ENCODE measurements at places on chromosomes 1 and 21.

GRCh38 chr1:98019747-98020146, 98.9 kb upstream of the DPYD start:
- no peak for DNase-seq

GRCh38 chr1:208100906-208101305, 143.3 kb downstream of the PLXNA2 start:
- no peak for DNase-seq

DNA sequence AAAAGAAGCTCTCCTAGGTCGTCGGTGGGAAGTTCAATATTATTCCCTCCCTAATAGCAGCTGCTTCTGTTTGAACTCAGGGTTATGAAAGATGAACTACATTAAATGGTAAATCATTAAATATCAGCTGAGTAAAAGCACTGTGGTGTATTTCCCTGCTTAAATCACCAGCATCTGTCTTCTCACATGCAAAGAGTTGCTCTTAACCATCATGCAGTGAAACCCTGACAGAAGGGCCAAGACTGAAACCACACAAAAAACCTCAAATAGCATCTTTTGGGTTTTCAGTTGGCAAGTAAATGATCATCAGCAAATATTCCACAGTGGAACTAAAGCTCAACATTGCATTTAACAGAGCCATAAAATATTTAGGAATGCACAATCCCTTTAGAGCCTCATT, 380.0 kb upstream of the ADGRL2 start:
- no peak for DNase-seq

GRCh38 chr1:98253145-98253544, 332.3 kb upstream of the DPYD start:
- no peak for DNase-seq

GRCh38 chr1:227934476-227935313, 13.0 kb downstream of the WNT9A start:
- DNase-seq = no peak

DNA sequence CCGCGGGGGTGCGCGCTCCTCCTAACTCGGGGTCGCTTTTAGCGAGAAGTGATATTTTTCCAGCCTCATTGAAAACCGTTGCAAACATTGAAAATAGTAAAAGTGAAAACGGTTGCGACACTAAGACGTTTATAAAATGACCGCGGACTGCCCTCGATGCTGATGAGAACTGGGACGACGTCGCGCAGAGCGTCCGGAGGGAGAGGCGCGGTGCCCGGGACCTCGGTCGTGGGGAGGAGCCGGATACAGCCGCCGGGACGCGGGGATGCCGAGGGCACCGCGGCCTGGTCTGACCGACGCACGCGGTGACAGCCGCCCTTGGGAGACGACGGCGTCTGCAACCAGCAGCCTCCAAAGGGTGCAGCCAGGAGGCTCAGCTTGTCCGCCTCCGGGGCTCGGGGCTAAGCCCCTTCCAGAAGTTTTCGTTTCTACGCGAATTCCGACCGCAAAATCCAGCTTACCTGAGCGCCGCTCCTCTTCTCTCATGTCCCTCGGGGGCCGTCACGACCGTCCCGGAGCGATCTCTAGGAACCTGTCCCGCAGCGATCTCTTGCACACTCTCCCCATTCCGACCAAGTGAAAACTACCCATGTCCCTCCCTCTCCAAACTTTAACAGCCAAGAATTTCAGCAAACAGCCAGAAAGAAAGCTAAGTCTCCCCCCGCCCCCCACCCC, 144.4 kb upstream of the ETS2 start:
- no peak for DNase-seq

- peak; percentile 20 for DNase-seq
These were observed 34.9 kb upstream of the TSNAX start for GRCh38 chr1:231493421-231494185.

- no peak for DNase-seq
These were observed 113.4 kb downstream of the GRIK1 start for GRCh38 chr21:29826386-29826785.

- DNase-seq = no peak
These were observed 170.6 kb upstream of the C21orf91 start for GRCh38 chr21:17989780-17990179.

GRCh38 chr1:58033311-58033710, 513.2 kb downstream of the OMA1 start:
- no peak for DNase-seq

- no peak for DNase-seq
These were observed 32.9 kb downstream of the ADCY10 start for GRCh38 chr1:167881069-167881468.

GRCh38 chr1:37752583-37753471, 12.1 kb downstream of the EPHA10 start:
- no peak for DNase-seq

GRCh38 chr1:111599781-111600693, 19.6 kb upstream of the RAP1A start:
- no peak for DNase-seq

GRCh38 chr1:67759692-67760029, 73.6 kb downstream of the GNG12 start:
- DNase-seq = no peak

- DNase-seq = no peak
These were observed 299.0 kb downstream of the TPR start for GRCh38 chr1:186076006-186076405.

DNA sequence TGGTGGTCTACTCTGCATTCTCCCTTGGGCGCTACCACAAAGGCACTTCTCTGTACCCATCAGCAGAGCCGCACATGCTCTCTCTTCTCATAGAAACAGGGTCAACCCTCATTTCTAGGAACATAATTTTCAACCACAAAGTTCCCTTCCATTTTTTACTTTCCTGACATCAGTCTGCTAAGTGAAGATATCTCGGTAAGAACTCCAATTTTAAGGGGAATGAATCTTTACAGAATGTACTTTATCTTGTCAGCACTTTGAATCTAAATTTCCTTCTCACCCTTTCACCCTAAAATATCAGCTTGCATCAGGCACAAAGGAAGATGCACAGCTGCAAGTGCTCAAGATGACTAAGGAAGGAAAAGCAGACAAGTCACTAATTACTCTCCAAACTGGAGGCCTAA, 545.9 kb downstream of the SMYD3 start:
- no peak for DNase-seq

DNA sequence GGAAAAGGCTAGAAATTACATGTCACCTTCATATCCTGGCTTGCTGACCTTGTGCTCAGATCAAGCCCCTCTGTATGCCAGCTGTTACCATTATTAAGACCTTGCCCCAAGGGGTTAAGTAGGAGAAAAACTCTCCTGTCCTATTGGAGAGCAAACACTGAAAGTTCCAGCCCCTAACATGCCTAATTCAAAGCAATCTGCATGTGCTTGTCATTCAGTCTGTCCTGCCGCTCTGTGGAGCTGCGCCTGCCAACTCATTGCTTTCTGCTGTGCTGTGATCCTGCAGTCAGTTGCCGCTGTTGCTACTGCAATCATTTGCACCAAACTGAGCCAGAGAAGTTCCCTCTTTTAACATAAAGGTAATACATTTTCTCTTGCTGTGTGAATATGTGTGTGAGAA, 113.4 kb downstream of the DISP1 start:
- DNase-seq = peak; percentile 32

DNA sequence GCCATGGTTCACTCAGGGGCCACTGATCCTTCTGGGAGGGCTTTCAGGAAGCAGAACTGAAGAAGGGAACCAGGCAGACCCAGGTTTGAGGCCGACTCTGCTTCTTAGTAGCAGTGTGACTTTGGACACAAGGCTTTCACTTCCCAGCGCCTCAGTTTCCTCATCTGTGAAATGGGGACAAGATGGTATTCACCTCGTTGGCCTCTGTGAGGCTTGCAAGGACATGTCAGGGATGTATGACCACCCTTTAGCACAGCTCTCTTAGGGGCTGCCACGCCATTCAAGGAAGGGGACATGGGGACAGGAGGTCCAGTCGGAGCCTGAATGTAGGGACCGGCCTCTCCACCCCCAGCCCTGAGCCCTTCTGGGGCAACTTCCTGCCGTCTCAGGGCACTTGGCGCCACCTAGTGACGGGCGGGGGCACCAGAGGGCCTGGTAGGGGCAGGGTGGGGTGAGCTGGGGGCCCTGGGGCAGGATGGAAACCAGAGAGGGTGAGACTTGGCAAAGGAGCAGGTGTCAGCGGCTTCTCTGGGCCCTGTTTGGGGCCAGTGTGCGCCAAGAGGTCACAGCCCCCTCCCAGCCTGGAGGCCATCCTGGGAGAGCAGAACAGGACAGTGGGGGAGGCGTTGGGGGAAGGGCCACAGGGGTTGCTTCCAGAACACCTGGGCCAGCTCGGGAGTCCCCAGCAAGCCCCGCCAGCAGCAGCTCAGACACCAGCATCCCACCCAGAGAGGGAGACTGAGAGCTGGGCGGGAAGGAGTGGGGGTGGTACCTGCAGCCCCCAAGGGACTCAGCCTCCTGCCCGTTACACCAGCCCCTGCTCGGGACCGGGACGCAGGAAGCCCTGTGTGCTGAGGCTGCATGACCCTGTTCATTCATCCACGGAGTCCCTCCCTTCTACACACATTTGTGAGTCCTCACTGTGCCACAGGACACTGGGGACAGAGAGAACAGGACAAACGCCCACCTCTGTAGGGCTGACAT, 102.5 kb upstream of the TARDBP start:
- no peak for DNase-seq

GRCh38 chr1:160375788-160376524, 9.1 kb downstream of the NHLH1 start:
- no peak for DNase-seq

DNA sequence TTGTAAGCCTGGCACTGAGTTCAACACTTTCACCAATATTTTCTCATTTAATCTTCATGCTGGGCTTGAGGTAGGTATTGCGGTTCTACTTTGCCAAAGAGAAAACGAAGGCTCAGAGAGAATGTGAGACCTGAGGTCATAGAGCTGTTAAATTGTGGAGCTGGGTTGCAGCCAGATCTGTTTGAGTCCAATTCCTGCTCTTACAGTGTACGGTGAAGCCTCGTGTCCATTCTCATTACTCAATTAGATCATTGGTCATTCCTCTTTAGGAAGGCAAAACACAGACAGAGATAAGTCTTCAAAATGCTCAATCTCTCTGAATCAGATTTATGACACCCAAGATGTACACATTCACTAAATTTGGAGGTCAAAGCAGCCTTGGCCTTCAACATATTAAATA, 559.0 kb upstream of the DAB1 start:
- DNase-seq = no peak

- no peak for DNase-seq
These were observed 140.0 kb downstream of the ETS2 start for GRCh38 chr21:38945545-38946245.

- DNase-seq = no peak
These were observed 157.8 kb downstream of the KCNT2 start for GRCh38 chr1:196450143-196451095.

DNA sequence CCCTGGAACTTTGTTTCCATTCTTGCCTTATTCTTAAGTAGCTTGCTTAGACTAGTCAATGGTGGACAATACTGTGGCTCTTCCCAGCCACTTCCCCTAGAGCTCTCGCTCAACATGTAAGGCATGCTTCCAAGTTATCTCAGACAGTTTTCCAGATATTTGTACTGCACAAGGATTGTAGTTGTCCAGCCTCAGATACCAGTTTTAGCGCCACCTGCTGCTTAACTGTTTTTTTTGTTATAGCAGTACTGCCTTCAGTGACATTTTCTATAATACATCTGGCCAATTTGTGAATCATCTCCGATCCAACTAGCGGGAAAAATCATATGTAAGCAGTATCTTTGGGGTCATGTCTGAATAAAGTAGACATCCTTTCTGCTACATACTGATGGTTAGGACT, 346.7 kb upstream of the ADGRL4 start:
- DNase-seq = no peak

DNA sequence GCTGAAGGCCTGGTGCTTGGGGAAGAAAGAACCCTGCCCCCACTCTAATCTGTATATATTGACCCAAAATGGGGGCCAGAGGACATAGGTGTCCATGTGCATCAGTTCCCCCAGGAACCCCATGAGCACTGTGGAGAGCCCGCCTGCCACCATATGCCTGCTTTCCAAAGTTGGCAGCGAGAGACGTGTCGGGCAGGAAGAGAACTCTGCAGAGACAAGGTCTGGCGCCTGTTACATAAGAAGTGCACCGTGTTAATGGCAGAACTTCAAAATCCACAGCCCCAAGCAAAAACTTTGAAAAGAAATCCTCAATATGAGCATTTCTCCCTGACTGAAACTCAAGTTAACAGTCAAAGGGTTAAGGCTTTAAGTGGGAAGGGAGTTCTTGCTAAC, 8.0 kb downstream of the CTNNBIP1 start:
- DNase-seq = no peak

DNA sequence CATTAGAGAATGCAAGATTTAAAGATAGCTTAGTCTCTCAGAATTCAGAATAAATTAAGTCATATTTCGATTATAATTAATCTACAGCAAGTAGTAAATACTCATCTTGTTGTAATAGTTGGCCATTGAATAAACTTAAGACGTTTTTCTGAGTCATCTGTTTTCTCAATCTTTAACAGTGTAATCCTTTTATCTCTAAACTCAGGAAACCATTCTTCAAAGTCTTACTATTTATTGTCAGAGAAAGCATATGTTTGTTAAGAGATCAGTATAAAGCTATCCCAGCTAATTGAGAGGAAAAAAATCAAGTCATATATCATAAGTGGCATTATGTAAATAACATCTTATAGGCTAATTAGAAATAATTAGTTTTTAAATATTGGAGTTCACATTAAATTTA, 201.2 kb upstream of the ADAMTS5 start:
- DNase-seq = no peak

DNA sequence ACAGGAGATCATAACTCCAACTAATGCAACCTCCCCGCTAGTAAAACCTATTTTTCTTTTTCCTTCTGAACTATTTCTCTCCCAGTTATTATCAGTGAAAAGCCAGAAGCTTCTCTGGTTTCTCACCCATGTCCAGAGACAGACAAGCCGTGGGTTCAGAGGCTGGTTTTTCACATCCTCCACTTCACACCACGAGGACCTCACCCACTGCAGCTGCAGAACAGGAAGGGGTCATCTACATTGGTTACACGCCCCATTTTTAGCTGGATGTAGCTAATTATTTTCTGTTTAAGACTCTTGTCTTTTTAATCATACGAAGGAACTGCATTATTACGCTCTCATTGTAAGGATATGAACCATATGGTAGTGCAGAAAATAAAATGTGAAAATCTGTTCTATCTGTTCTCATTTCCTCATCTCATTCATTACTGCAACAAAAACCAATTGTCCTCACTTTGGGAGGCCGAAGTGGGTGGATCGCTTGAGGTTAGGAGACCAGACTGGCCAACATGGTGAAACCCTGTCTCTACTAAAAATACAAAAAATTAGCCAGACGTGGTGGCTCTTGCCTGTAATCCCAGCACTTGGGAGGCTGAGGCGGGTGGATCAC, 39.1 kb upstream of the CLDN14 start:
- DNase-seq = no peak

GRCh38 chr1:26066857-26067256, 573 bp downstream of the TRIM63 start:
- DNase-seq = no peak

DNA sequence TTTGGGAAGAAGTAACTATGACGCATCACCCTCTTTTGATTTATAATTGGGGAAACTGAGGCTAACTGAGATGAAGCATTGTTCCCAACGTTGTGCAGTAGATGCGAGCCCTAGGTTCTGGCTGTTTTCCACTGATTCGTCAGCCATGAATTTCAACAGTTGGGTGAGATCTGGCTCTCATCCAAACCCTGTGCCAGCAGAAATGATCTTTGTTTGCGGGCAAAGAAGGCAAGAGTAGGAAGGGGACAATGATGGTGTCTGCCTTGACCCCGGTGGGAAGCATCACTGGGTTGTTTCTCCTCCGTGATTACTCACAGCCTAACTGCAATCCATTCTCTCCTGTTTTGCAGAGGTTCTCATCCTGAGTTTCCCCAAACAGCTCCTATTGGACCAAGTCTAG, 142.3 kb downstream of the MIS18A start:
- no peak for DNase-seq
